ENCODE measurements at places on chromosomes 11 and 22.

DNA sequence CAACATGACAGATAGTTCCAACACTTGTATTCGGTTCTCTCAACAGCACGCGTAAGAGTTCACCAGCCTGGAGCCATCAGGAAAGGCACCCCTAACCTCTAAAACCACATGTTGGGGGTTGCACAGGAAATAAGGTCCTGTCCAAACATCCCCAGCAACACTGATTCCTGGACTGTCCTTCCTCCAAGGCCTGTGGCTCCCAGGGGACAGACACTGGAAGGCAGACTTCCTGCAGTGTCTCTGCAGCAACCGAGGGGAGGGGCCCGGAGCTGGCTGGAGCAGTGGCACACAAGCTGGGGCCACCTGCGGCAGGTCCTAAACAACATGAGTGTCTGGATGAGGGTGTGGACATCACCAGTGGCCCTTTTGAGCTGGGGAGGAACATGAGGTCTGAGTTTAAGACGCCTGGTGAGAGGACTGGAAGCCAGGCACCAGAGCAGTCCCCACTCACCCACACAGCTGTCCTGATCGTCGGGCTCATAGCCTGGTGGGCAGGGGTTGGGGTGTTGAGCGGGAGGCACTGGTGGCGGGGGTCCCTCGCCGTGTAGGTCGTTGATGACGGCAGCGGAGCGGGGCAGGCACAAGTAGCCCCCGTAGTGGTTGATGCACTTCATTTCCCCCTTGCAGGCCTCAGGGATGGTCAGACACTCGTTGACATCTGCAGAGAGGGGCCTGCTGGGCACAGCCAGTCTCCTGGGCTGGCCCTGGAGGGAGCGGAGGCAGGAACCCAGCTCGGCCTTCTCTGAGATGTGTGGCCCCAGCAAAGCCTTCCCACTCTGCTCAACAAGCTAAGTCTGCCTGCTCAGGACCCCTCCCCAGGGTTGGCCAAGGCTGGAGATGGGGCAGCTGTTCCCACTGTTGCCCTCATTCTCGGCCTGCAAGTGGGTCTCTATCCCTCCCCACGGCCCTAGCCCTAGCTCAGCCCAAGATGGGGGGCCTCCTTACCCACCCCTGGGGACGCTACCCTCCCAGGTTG, 1.6 kb downstream of the EFEMP2 start:
- DNase-seq: no peak

GRCh38 chr22:38417252-38418060, 37.5 kb downstream of the KCNJ4 start:
- DNase-seq: no peak

- no peak for DNase-seq
These were observed 38.7 kb downstream of the TPBGL start for GRCh38 chr11:75279273-75279672.

- no peak for DNase-seq
These were observed 770.6 kb downstream of the CNTN5 start for GRCh38 chr11:99791354-99791753.

DNA sequence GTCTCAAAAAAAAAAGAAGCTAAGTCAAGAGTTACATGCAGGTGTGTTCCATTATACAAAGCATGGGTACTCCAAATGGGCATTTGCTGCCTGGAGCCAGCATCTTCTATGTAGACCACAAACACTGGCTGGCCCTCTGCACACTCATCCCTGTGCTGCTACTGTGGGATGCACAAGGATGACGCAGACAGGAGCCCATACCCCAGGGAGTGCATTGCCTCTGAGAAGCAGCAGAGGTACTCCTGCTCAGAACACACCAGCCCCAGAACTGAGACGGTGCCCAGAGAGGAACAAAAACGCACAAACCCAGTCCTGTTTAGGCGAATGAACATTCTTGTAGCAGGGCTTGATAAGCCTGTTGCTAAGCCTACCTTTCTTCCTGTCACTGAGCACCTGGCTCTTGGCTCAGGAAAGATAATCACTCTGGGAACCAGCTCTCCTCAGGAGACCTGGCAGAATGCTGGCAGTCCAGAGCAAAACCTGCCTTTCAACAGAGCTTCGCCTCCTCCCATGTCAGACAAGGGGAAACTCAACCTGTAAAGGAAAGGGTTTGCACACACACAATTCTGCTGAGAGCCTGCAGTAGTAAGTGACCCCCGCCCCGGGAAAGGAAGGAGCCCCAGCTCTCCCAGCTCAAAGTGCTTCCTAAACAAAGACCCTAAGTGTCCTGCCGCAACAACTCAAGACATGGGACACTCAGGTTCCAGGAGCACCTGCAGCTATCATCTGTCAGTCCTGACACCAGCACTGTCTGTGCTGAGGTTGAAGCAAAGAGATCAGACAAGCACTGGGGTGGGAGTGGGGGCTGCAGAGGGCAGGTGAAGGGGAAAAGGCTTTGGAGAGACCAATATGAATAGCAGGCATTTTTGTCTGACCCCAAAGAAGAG, 145.7 kb downstream of the TENM4 start:
- DNase-seq: peak; percentile 10

All from right renal pelvis (tissue), 4 donors.